NCI-H460 (cell line): ENCODE measurements at places on chromosomes 2 and 18. TPM values are rescaled to one million over a fixed set of nuclear protein-coding genes. Genes with fewer than 3 reads are reported as not detected.

The PLEK gene
- total RNA-seq = not detected in 2 replicates

The CD207 gene
- not detected in 2 replicates for total RNA-seq

The FZD7 gene
- 16.8 and 17.4 TPM in 2 replicates for total RNA-seq

The BOLL gene
- total RNA-seq = not detected in 2 replicates

The RUFY4 gene
- 0.20 TPM in 1 of 2 replicates, not detected in the other for total RNA-seq

The C2orf80 gene
- not detected in 2 replicates for total RNA-seq

The GAD1 gene
- total RNA-seq = not detected in 2 replicates

The SOX11 gene
- total RNA-seq = 0.03 and 0.05 TPM in 2 replicates

The CNGA3 gene
- total RNA-seq = not detected in 2 replicates

The NGEF gene
- total RNA-seq = 3.2 and 3.4 TPM in 2 replicates

The GREB1 gene
- 1.8 and 2.4 TPM in 2 replicates for total RNA-seq

The NYAP2 gene
- not detected in 2 replicates for total RNA-seq

The CFC1B gene
- not detected in 2 replicates for total RNA-seq

The LBX2 gene
- 0.95 and 1.9 TPM in 2 replicates for total RNA-seq

The NT5DC4 gene
- not detected in 2 replicates for total RNA-seq

The MOGAT1 gene
- not detected in 2 replicates for total RNA-seq

The TXNDC9 gene
- 63.1 and 66.5 TPM in 2 replicates for total RNA-seq

The PKP4 gene
- 46.1 and 52.0 TPM in 2 replicates for total RNA-seq

The COL4A4 gene
- total RNA-seq = 6.6 and 8.0 TPM in 2 replicates

The DCC gene
- total RNA-seq = 0.03 and 0.05 TPM in 2 replicates

The ASTL gene
- total RNA-seq = not detected in 2 replicates

The SPATS2L gene
- 58.3 and 63.3 TPM in 2 replicates for total RNA-seq

The ACTR2 gene
- 64.0 and 79.7 TPM in 2 replicates for total RNA-seq

The PLCD4 gene
- total RNA-seq = 2.8 and 7.6 TPM in 2 replicates

The PRKAG3 gene
- total RNA-seq = not detected in 2 replicates

The FOXI3 gene
- total RNA-seq = not detected in 2 replicates

The PMAIP1 gene
- 43.6 and 53.5 TPM in 2 replicates for total RNA-seq

The CYBRD1 gene
- 58.1 and 62.2 TPM in 2 replicates for total RNA-seq

The CNTNAP5 gene
- not detected in 2 replicates for total RNA-seq

The ACKR3 gene
- total RNA-seq = 0.07 and 0.35 TPM in 2 replicates
